ENCODE measurements at places on chromosomes 3 and 15.

DNA sequence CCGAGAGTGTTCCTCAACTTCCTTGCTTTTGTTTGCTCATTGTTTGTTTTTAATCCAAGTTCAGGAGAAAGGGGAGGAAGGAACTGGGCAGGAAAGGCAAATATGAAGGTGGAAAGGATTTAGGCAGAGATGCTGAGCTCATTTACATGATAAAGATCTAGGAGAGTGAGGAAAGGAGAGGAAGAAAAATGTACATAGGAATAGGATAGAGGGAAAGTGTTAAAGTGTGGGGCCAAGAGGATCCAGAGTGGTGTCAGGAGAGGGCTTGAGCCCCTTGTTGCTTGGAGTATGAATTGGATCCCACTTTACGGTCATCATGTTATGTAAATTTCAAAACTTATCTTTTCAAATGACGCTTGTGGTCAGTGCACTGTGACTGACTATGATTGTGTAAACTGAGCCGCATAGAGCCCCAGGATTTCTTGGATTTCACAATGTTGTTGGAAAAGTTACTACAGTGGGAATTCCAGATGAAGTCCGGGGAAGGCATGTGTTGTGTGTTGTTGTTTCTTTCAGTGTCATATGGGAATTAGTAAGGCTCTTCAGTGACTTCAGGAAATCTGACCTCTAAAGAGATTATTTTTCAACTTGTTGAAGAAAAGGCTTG is 15.0 kb upstream of the PLD1 start:
- no peaks in the 10 kb centered on the region for H3K36me3 ChIP-seq
- no peak for DNase-seq
- no peak overlapping the region for H3K4me3 ChIP-seq
- peak overlapping the region; percentile 15 for H3K27ac ChIP-seq
- H3K4me1 ChIP-seq: peaks cover 11% of the 10 kb centered on the region

DNA sequence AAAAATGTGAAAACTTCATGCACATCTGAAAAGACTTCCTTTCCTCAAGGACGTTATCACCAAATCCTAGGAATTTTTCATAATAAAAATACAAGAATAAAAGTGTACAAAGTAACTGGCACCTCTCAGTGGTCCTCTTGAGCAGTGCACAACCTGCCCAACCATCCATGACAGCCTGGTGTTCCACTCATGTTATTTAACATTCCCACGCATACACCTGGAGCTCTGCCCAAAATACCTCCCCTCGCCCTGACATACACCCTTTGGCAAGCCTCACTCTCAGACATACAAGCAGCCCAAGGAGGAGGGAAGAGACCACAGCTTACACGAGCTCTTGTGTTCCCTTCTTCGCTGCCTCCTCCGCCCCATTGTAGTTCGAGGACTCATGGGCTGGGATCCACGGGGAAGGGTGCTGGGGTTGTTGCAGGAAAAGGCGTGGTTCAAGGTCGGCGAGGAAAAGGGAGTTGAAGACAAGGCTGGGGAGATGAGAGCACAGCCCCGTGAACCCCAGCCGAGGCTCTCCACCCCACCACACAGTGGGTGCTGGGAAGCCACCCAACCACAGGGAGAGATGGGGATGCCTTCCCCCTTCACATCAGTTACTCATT is 23.3 kb downstream of the GRIP2 start:
- no peaks in the 10 kb centered on the region for H3K27me3 ChIP-seq
- peaks cover 8% of the 10 kb centered on the region for H3K4me1 ChIP-seq
- H3K36me3 ChIP-seq: no peaks in the 10 kb centered on the region
- H3K4me3 ChIP-seq: no peak overlapping the region

GRCh38 chr15:65923264-65923663 is 54.0 kb downstream of the RAB11A start:
- H3K4me3 ChIP-seq: no peak overlapping the region
- H3K36me3 ChIP-seq: no peaks in the 10 kb centered on the region

- no peak for DNase-seq
- peaks cover 12% of the 10 kb centered on the region for H3K4me1 ChIP-seq
- H3K27ac ChIP-seq: no peak overlapping the region
- H3K27me3 ChIP-seq: no peaks in the 10 kb centered on the region
These were observed 18.9 kb downstream of the SPINK8 start for GRCh38 chr3:48314542-48314941.

DNA sequence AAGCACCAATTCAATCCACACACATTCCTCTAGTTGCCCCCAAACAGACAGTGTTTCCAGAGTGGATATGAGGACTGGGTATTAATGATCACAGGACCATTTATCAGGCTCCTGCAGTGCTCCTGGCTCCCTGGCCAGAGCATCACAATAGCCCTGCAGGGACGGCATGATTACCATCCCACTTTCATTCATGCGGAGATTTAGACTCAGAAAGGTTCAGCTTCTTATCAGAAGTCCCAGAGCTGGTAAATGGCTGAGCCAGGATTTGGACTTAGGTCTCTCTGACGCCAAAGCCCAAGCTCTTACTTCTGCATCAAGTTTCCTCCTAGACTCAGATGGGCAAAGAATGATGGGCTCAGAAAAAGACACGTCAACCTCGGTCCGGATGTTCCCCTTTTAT is 2.9 kb upstream of the EPHB3 start:
- no peak overlapping the region for H3K27ac ChIP-seq
- DNase-seq: no peak
- H3K36me3 ChIP-seq: no peaks in the 10 kb centered on the region
- H3K4me1 ChIP-seq: peaks cover 17% of the 10 kb centered on the region
- peaks cover 33% of the 10 kb centered on the region for H3K27me3 ChIP-seq

DNA sequence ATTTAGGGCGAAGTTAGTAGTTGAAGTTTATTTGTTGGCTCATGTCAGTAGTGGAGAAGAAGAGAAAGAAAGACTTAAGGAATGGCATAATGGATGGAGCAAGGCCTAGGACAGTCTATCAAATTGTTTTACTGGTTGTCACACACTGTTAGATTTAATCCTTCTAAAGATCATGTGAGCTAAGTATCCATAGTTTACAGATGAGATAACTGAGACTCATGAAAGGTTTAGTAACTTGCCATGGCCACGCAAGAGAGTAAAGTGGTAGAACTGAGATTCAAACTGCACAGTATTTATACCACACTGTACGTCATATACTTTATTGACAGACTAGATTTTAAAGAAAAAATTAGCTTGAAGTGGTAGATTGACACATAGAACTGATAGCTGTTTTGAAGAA is 11.4 kb downstream of the SPRED1 start:
- H3K36me3 ChIP-seq: peaks cover 2% of the 10 kb centered on the region
- H3K27ac ChIP-seq: no peak overlapping the region
- no peak for DNase-seq
- H3K4me1 ChIP-seq: peaks cover 31% of the 10 kb centered on the region
- H3K4me3 ChIP-seq: no peak overlapping the region

GRCh38 chr15:25725758-25726157 is 137.4 kb downstream of the ATP10A start:
- peaks cover 12% of the 10 kb centered on the region for H3K4me1 ChIP-seq
- DNase-seq: no peak
- H3K4me3 ChIP-seq: no peak overlapping the region
- H3K36me3 ChIP-seq: peaks cover 4% of the 10 kb centered on the region
- no peaks in the 10 kb centered on the region for H3K27me3 ChIP-seq
- H3K27ac ChIP-seq: no peak overlapping the region

GRCh38 chr15:77659350-77660321 is 26.9 kb upstream of the LINGO1 start:
- H3K27ac ChIP-seq: no peak overlapping the region
- no peaks in the 10 kb centered on the region for H3K4me1 ChIP-seq

- DNase-seq: no peak
- H3K27me3 ChIP-seq: no peaks in the 10 kb centered on the region
- H3K4me3 ChIP-seq: no peak overlapping the region
- peaks cover 3% of the 10 kb centered on the region for H3K4me1 ChIP-seq
- H3K27ac ChIP-seq: no peak overlapping the region
These were observed 73.8 kb downstream of the LIPC start for GRCh38 chr15:58505581-58505980.

GRCh38 chr3:17518189-17519059 is 224.0 kb downstream of the TBC1D5 start:
- no peak for DNase-seq
- H3K36me3 ChIP-seq: no peaks in the 10 kb centered on the region
- peaks cover 17% of the 10 kb centered on the region for H3K4me1 ChIP-seq
- H3K27me3 ChIP-seq: no peaks in the 10 kb centered on the region
- peak overlapping the region; percentile 81 for H3K27ac ChIP-seq
- no peak overlapping the region for H3K4me3 ChIP-seq

GRCh38 chr3:195411836-195412235 is 31.0 kb downstream of the ACAP2 start:
- no peak for DNase-seq
- peaks cover 14% of the 10 kb centered on the region for H3K36me3 ChIP-seq
- H3K4me3 ChIP-seq: no peak overlapping the region
- no peak overlapping the region for H3K27ac ChIP-seq
- no peaks in the 10 kb centered on the region for H3K27me3 ChIP-seq

DNA sequence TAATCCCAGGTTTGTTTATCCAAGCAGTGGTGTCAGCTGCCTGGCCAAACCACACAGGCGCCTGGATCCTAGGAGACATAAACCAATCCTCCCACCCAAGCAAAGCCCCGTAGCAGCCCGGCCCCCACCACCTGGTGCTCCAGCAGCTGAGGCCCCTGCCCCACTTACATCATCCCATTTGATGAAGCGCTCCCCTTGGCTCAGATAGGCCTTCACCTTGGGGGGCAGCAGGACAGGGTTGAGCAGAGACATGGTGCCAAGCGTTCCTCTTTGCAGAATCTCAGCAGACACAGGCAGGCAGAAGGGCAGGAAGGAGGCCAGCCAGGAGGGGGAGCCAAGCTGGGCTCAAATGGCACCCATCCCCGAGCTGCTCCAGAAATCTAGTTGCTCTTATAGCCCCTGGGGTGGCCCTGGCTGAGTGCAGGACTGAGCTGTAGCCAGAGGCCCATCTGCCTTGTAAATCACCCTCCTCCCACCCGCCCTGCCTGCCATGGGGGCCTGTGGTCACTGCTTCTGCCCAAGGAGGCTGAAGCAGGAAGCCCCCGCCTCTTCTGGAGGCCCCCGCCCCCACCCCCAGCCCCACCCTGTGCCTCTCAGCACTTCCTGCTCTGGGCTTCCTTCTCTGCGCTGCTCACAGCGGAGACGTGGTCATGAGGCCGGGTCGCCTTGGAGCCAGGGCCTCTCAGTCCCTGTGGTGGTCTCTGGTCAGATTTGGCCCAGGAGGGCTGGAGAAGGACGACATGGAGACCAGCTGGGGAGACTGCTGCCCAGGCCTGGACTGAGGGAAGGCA is at the start of gene PLCB2:
Gene PLCB2 (minus strand): TSS at position 515 of the 791 bp plus-strand sequence. CDS start 263 bp downstream, at position 252.
- peak within 1 kb of the TSS; percentile 27 for H3K27ac ChIP-seq
- H3K4me3 ChIP-seq: no peak within 1 kb of the TSS
- peaks cover 27% of the 10 kb centered on the region for H3K27me3 ChIP-seq
- H3K4me1 ChIP-seq: peaks cover 9% of the 10 kb centered on the region
- H3K36me3 ChIP-seq: no peaks in the 10 kb centered on the region
- DNase-seq: no peak

GRCh38 chr3:13123013-13123654 is 49.9 kb upstream of the IQSEC1 start:
- H3K4me1 ChIP-seq: peaks cover 9% of the 10 kb centered on the region
- H3K27me3 ChIP-seq: no peaks in the 10 kb centered on the region
- no peak for DNase-seq
- no peaks in the 10 kb centered on the region for H3K36me3 ChIP-seq

DNA sequence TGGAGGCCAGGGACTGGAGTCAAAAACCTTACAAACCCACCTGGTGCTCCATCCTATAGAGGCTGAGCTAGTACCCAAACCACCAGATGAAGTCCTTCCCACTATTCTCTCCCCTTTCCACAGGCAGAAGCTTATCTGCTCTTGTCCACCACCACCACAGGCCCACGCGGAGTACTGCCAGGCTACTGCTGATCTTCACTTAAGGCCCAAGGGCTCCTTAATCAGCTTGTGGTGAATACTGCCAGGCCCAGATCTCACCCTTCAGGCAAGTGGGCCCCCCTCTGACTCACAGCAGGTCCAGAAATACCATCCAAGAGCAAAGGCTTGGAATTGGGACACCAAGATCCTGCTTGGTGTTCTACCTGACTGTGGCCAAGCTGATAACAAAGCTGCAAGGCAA is 598.1 kb upstream of the CBLB start:
- no peak overlapping the region for H3K27ac ChIP-seq
- DNase-seq: no peak
- no peaks in the 10 kb centered on the region for H3K36me3 ChIP-seq
- no peaks in the 10 kb centered on the region for H3K27me3 ChIP-seq
- no peaks in the 10 kb centered on the region for H3K4me1 ChIP-seq

- H3K4me1 ChIP-seq: peaks cover 11% of the 10 kb centered on the region
- DNase-seq: no peak
- no peak within 1 kb of the TSS for H3K27ac ChIP-seq
- no peaks in the 10 kb centered on the region for H3K36me3 ChIP-seq
These were observed at the start of gene NEIL1 for GRCh38 chr15:75346796-75347221. TSS of gene NEIL1 (plus strand) at chr15:75347039. CDS start at chr15:75348906, 1,867 bp downstream.

DNA sequence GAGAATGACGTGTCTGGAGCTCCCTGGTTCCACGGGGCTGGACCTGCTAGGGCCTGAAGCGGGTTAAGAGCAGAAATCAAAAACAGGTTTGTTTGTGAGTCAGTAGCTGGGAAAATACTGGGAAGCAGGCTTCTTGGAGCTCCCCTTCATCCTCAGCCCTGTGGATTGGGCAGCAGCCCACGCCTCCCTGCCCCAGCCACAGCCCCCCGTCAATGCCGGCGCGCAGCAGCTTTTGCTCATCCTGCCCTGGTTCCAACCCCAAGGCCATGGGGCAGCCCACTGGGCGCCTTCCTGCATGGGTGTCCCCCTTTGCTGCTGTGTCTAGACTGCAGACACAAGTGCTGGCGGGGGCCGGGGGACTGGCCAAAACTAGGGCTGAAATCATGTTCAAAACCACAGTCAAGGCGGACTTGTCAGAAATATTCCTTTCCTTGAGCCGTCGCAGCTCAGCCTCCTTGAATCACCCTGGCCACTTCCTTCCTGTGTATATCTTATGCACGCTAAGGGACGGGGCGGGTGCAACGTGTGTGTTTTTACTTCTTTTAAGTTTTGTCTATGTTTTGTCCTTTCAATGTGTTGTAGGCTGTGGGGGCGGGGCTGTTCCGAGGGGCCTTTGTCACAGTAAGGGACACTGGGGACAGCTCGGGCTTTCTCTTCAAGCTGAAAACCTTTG is 108.1 kb downstream of the KLF13 start:
- peaks cover 4% of the 10 kb centered on the region for H3K27me3 ChIP-seq
- H3K36me3 ChIP-seq: no peaks in the 10 kb centered on the region
- DNase-seq: no peak
- no peak overlapping the region for H3K27ac ChIP-seq
- H3K4me3 ChIP-seq: peak overlapping the region; percentile 5

DNA sequence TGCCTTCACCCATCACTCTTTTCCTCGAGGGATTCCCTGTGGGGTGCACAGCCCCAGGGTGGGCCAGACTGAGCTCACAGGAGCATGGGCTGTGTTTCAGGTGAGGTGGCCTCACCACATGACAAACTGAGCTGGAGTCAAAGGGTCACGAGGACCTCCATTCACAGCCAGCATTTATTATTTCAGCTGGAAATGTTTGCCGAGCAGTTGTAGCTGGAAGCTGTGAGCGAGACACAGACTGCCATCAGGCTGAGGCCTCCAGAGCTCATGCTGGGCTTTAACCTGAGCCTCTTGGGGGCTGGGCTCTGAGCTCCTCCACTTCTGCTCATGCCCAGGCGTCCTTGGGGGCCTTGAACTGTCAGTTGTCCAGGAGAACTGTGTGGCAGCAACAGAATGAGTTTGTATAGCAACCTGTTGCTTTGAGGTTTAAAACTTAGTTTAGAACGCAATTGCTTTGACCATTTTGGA is 57.5 kb downstream of the FLNB start:
- H3K27me3 ChIP-seq: no peaks in the 10 kb centered on the region
- DNase-seq: no peak
- no peak overlapping the region for H3K27ac ChIP-seq

Data from neural crest cell (in vitro differentiated cells).